ENCODE measurements at places on chromosomes 1 and 21.

- no peak for DNase-seq
These were observed 12.9 kb upstream of the PTTG1IP start for GRCh38 chr21:44886113-44887075.

- no peak for DNase-seq
These were observed 36.0 kb upstream of the GPR157 start for GRCh38 chr1:9164919-9165318.

GRCh38 chr1:212515329-212515760 lies 82.6 kb downstream of the NENF start:
- no peak for DNase-seq

DNA sequence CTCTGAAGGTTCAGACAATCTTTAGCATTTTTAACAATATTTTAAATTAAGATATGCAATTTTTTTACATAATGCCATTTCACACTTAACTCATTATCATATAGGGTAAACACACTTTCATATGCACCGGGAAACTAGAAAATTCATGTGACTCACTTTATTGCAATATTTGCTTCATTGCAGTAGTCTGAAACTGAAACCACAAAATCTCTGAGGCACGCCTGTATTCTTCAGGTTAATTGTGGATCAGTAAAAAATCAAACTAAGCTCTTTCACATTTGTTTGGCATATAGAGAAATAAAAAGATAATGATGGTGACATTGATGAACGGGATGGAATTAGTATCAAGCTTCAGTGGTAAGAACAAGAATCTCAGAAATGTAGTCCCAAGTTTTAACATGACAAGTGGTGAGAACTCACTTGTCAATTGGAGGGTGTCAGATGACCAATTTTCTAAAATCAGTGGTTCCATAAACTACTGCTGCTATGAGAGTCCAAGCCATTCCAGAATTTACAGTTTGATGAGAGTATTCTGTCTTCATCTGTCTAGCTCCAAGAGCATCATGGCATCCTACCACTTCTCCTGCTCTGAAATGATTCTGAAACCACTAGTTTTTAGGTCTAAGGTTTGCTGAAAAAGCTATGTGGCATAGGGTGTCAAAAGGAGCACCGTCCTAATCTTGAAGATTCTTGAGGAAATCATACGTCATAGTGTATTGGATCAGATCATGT lies 281.0 kb downstream of the PTPRC start:
- no peak for DNase-seq

- DNase-seq = no peak
These were observed 9.7 kb downstream of the CD2 start for GRCh38 chr1:116763787-116764465.

- no peak for DNase-seq
These were observed 96.8 kb downstream of the INTS7 start for GRCh38 chr1:211938561-211938997.

- DNase-seq = no peak
These were observed 127.1 kb downstream of the S1PR1 start for GRCh38 chr1:101363891-101364318.

DNA sequence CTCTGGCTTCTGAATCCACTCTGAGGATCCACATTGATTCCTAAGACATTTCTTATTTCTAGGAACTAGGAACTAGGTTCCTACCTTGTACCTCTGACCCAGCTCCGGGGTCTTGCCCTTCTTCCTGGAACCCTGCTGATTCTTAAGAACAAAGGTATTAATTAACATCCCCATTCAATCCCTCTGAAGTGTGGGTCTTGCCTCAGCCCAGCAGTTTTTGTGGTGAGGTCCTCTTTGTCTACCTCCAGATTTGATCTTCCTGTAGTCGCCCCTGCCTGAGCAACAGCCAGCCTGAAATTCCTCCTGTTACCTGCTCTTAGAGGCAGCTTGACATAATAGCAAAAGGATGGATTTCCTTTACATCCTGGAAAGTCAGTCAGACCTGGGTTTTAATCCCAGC lies 46.7 kb upstream of the CAMK1G start:
- no peak for DNase-seq

- DNase-seq = peak; percentile 71
These were observed at the start of gene ADAMTS4 for GRCh38 chr1:161198897-161199431. ADAMTS4 (minus strand) TSS chr1:161199054; CDS start chr1:161198627, 427 bp downstream.

- DNase-seq = peak; percentile 89
These were observed at the start of gene PINK1 for GRCh38 chr1:20633190-20634064. PINK1 (plus strand) TSS chr1:20633458; CDS start chr1:20633549, 91 bp downstream.

GRCh38 chr1:59308839-59309238 lies 11.9 kb downstream of the FGGY start:
- no peak for DNase-seq

DNA sequence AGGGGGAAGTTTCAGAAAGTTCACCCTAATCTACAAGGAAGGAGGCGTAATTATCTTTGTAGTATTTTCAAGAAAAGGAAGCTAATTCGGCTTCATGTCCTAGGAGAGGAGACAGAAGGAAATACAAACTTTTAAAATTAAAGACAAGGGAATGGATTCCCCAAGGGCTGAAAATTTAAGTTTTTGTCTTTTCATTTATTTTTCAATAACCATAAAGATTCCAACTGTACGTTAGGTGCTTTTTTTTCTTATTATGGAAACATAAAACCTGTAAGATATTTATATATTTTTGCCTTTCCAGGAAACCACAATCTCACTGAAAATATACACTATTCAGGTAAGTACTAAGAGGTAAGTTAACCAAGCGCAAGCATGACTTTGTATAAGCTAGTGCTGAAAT lies at the start of gene OR2M3:
Gene OR2M3, plus strand, starts transcription at position 301 of the 400 bp plus-strand sequence. CDS start 5,803 bp downstream, outside the sequence.
- DNase-seq = no peak

- DNase-seq = no peak
These were observed 33.9 kb upstream of the LBR start for GRCh38 chr1:225461533-225462428.

DNA sequence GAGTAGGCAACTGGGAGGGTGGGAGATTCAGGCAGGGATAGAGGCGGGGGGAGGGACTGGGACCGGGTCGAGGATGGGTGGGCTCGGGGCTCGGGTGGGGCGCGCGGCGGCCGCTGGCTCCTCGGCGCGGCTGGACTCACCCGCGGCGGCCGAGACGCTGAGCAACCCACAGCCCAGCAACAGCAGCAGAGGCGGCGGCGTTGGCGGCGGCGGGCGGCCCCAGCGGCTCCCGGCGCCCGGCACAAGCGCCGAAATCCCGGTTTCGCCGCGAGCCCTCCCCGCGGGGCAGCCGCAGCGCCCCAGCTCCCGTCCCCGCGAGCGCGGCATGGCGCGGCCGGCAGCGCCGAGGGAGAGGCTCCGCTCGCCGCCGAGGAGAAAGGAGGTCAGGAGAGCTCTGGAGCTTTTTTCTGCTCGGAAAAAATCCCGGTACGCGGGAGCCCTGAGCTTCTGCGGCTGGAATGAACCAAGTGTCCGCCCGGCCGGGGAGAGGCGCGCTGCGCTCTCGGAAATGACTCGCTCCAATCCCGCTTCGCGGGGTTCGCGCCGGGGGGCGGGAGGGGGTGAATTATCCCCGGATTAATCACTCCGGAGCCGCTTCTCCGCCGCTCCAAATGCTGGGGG lies at the start of gene CSMD2:
Gene CSMD2, minus strand, starts transcription at position 460 of the 621 bp plus-strand sequence. Its CDS starts 133 bp downstream, at position 327.
- DNase-seq = peak; percentile 58

- DNase-seq = no peak
These were observed 20.8 kb upstream of the IL10 start for GRCh38 chr1:206792939-206793607.

DNA sequence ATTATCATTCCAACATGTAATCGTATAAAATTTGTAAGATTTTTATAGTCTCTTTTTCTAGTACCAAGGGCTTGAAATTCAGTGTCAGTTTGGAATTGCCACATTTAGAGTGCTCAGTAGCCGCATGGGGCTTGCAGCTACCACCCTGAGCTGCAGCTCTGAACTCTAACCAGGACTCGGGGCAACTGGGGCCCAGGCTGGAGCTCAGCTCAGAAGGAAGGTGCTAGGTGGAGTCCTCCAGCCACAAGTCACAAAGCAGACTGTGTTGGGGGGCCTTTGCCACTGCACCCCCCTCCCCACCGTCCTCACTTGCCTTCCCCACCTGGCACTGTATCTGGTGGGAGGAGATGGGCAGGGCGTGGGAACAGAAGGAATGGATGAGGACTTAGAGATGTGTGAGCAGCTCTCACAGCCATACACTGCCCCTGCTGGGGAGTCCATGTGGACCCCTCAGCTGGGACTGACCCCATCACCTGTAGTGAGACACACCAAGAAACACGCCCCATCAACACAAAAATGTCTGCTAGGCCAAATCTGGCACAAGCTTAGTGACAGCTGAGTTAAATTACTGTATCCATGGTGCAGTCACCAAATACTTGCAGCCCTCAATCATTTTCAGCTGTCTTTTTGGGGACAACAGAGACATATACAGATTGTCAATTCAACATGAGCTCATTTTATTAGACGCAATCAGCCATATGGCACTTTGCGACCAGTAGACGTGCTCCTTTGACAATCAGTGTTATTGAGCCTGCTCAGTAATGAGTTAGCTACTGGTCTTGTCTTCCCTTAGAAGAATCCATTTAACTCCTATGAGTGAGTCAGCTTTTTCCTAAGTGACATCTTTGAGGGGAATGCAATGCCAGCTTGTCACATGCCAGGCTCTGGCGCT lies 241.7 kb upstream of the RAB4A start:
- DNase-seq = no peak

DNA sequence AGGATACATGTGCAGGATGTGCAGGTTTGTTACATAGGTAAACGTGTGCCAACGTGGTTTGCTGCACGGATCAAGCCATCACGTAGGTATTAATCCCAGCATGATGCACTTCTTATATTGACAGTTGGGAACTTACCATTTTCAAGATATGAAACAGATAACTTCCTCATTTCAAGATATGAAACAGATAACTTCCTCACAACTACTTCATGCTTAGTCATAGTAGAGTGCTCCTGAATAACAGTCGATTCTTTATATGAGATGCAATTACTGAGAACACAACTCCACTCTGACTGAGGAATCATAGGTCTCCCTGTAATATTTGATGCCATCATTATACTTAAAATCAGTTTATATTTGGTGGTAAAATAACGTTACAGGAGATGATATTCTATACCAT lies 1124.3 kb downstream of the AMY1C start:
- DNase-seq = no peak

GRCh38 chr1:51871351-51871975 lies 7.1 kb downstream of the NRDC start:
- no peak for DNase-seq

GRCh38 chr1:111517469-111518225 lies 14.2 kb upstream of the ADORA3 start:
- DNase-seq = no peak

GRCh38 chr1:205442051-205442725 lies 13.7 kb downstream of the BLACAT1 start:
- DNase-seq = no peak

GRCh38 chr21:31252091-31252490 lies 92.0 kb downstream of the TIAM1 start:
- DNase-seq = no peak

DNA sequence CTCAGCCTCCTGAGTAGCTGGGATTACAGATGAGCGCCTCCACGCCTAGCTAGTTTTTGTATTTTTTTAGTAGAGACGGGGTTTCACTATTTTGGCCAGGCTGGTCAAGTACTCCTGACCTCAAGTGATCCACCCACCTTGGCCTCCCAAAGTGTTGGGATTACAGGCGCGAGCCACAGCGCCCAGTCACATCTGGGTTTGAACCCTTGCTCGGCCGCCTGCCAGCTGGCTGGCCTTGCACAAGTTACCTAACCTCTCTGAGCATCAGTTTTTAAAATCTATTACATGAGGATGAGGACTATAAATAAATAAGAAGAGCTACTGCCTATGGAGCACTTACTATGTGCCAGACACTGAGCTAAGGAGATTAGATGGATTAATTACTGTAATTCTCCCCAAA lies 17.7 kb upstream of the PADI2 start:
- no peak for DNase-seq

DNA sequence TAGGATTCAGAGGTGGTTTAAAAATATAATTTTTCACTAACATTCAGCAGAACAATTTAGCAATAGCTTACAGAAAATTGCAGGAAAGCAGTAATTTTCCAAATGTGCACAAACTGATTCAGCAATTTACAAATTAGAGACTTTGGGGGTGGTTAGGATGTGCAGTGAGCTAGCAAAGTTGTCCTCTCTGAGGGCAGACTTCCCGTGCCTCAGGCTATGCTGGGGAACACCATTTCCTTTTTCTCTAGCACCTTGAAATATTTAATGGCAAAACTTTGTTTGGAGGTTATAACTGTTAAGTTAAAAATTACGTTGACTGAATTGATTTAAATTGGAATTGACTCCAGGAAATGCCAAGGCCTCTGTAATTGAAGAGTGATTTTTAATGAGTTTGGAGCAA lies 258.9 kb downstream of the PTBP2 start:
- DNase-seq = no peak

DNA sequence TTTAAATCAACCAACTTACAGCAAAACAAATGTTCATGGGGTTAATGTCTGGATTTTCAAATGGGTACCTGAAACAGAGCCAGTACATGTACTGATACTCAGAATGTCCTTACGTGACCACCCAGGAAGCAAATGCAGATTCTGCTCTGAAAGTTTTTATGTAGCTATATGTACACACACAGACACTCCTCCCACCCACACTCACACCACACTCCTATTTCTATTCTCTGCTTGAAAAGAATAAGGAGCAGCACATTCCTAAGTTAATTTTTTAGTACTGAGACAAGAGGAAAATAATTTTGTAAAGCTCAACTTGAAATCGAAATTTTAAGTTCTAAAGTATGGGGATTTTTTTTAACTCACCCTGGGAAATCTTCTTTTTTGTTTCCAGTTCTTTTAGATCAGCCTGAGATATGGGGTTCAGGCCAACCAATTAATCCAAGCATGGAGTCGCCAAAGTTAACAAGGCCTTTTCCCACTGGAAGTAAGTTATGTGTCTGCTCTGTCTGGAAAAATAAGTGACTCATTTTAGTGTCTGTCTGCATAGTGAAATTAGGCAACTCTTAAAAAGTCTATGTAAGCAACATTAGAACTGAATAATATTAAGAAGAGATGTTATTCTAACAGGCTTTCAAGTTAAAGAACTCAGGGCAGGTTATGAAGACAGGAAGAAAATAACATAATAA lies 75.5 kb upstream of the DYNLT5 start:
- no peak for DNase-seq

Measured in psoas muscle (tissue), 8 donors.